ENCODE measurements at places on chromosomes 1 and 21.

- no peak for DNase-seq
These were observed 267.9 kb downstream of the HHAT start for GRCh38 chr1:210596641-210597040.

DNA sequence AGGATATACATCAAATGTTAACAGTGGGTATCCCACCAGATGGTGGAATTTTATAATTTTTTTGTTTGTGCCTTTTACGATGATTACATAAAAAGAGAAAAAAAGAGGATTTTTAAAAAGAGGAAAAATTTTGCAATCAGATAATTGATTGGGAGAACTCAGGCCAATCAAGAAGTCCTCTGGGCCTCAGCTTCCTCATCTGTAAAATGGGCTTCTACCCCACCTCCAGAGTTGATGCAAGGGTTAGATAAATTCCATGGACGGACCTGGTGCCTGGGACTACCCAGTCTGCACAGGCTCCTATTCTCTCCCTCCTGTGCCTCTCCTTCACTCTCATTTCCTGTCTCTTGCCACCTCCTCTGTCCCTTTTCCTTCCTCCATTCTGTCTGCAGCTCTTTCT is 88.9 kb downstream of the TRABD2B start:
- no peak for DNase-seq

GRCh38 chr1:203424861-203425662 is 50.5 kb upstream of the PRELP start:
- DNase-seq = no peak

DNA sequence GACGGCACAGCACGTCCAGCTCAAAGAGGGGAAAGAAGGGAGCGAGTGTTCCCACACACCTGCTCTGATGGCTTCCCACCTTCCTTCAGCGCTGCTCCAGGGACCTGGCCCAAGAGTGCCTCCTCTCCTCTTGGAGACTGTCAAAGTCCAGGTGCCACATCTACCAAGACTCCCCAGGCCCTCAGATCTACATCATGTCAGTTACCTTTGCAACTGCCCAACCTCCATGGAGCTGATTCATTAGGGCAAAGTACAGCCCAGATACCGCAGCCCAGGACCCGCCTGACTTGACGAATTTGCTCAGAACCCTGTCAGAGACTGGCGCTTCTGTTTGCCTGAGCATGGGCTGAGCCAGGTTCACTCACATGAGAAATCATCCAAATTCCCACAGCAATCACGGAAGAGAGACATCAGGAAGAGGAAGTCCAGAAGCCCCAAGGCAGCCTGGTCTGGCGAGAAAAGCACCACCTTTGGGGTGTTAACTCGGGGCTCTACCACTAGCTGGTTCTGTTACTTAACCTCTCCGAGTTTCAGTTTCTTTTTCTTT is at the start of gene SEC16B:
Gene SEC16B, minus strand, starts transcription at position 234 of the 547 bp plus-strand sequence. CDS start 2,077 bp downstream, outside the sequence.
- no peak for DNase-seq

DNA sequence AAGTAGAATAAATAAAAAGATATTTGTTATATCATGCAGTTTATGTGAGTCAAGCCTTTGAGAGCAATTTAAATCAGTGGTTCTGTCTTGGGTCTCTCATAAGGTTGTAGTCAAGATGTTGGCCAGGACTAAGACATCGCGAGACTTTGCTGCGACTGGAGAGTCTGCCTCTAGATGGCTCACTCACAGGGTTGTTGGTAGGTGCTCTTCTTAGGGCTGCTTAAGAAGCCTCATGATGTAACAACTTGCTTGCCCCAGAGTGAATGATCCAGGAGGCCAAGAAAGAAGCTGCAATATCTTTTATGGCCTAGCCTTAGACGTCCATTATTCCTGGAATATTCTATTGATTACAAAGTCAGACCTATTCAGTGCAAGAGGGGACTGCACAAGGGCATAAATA is 73.1 kb upstream of the CACHD1 start:
- DNase-seq = no peak

DNA sequence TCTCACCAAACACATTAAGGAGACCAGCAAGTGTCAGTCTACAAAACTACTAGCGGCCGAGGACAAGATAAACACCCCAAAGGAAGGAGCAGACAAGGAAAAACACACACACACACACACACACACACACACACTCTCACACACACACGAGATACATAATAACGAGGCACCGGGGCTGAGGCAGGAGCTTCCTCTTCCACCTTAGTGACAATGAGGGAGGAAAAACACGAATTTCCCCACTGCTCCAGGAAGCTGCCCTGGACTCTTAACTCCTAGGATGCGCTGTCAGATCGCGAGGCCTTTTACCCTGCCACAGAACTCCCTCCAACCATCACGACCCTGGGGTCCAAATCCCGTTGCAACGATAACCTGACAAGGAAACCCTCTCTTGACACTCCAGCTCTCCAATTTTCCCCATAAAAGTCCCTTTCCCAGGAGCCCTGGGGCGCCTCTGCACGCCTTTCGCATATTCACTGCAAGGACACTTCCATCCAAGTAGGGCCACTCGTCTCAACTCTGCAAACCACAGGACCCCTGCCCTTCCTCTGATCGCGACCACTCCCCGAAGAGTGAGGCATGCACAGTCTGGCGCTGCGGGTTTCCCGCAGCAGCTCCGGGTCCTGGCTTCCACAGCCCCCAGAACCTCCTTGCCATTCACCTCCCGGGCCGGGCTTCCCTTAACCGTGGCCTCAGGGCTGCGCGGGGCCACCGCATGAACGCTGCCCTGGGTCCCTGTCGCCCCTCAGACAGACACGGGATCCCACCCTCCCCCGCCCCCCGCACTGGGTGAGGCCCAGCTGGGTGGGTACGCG is 581 bp downstream of the ETV3 start:
- peak; percentile 33 for DNase-seq

- no peak for DNase-seq
These were observed 111.8 kb upstream of the KIAA1614 start for GRCh38 chr1:180800945-180801344.

All from CD4-positive, alpha-beta T cell treated with Interferon alpha-2 for 1 hour (primary cell).